ENCODE measurements at places on chromosomes 5 and 9. TPM values are rescaled to one million over a fixed set of nuclear protein-coding genes. Genes with fewer than 3 reads are reported as not detected.

The RASGRF2 gene
- 11.3 TPM for total RNA-seq

The SLC46A2 gene
- total RNA-seq = 2.4 TPM

The GHR gene
- 4.7 TPM for total RNA-seq

The SLCO6A1 gene
- 20.4 TPM for total RNA-seq

The PCSK1 gene
- total RNA-seq = 0.43 TPM

The SPATA6L gene
- 27.5 TPM for total RNA-seq

DNA sequence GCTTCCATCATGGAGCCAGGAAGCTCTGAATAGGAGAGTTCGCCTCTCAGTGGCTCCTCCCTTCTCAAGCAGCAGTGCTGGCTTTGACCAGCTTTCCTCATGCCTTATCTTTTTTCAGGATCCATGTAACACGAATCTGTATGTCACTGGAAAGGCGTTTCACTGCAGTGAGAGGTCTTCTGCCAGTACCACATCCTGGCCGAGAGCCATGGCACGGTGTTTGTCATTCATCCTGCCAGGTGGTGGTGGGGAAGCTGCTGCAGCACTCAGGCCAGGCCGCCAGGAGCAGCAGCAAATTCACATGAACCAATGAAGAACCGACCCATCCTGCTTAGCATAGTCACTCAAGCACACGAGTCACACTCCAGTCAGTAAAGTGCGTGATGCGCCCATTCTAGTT lies 179.0 kb downstream of the FANCC start:
- H3K27ac ChIP-seq = no peak overlapping the region
- no peaks in the 10 kb centered on the region for H3K27me3 ChIP-seq
- no peak overlapping the region for H3K4me3 ChIP-seq

DNA sequence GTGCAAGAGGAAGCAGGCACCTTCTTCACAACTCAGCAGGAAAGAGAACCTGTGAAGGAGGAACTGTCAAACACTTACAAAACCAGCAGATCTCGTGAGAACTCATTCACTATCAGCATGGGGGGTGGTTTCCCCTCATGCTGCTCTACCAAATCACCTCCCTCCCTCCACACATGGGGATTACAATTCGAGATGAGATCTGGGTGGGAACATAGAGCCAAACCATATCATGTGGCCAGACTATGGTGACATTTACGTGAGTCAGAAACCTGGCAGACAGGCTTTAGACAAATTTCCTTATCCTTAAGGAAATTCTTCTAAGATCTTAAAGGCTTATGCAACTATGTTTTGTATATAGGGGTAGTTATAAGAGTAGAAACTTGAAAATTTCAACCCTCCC lies 8.7 kb upstream of the AOPEP start:
- no peaks in the 10 kb centered on the region for H3K36me3 ChIP-seq
- H3K27ac ChIP-seq = no peak overlapping the region
- no peaks in the 10 kb centered on the region for H3K27me3 ChIP-seq
- no peak for DNase-seq
- H3K4me1 ChIP-seq = no peaks in the 10 kb centered on the region

GRCh38 chr5:58751222-58751837 lies 168.5 kb downstream of the RAB3C start:
- no peak overlapping the region for H3K4me3 ChIP-seq
- no peaks in the 10 kb centered on the region for H3K36me3 ChIP-seq
- no peak overlapping the region for H3K27ac ChIP-seq
- H3K27me3 ChIP-seq = no peaks in the 10 kb centered on the region

DNA sequence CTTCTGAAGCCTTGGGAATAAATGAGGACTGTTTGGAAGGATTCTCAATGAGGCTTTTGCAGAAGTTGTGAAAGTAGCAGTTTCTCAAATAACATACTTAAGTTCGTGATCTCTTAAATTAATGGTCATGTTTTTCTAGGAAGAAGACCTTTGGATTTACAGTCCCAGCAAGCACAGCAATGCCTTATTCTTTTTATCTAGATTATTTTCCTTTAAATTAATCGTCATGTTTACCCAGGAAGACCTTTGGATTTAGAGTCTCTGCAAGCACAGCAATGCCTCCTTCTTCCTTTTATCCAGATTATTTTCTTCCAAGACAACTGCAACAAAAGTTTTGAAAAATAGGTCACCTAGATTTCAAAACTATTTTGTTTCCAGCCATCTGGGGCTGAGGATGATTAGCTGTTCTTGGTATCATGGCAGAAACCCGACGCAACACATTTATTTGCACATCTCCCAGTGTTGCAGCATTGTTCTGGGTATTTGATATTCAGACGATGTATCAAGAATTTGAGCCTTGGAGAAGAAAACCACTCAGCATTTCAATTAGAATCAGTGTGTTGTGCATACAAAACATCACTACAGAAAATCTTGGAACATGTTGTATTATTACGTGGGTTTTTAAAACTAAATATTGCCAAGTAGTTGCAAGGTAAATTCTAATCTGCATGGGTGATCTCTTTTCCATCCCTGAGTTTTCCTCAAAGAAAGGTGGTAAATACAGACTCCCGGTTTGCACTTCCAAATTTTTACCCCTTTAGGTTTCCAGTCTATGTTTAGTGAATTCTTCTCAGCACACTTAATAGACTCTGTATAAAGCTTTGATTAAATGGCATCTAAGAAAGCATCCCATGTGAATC lies 50.9 kb downstream of the JAKMIP2 start:
- H3K4me3 ChIP-seq = no peak overlapping the region
- no peaks in the 10 kb centered on the region for H3K36me3 ChIP-seq
- DNase-seq = no peak
- H3K27me3 ChIP-seq = no peaks in the 10 kb centered on the region

DNA sequence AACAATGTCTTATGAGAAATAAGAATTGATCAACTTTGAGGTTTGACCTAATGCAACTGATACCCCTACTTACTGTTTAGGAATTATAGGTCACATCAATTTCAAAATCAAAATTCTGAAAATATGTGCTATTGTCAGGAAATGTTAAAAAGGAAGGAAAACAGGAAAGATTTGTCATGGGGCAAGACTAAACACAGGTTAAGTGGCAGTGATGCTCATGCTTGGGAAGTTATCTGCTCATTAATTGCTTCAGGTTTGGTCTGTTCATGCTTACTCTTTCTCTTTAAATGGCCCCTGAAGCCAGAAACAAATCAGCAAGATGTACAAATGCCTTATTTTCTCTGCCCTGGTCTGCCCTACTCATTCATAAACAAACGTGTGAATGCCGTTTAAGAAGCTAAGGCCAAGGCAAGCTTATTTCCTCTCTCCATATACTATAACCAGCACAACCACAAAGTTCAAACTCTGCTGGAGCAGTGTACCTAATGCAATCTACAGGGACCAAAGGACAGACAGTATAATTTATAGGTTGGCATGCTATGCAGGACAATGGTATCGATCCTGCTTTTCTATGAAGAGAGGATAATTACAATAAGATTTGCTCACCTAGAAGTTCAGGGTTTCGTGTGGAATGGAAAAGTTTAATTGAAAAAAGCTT lies 177.2 kb downstream of the GNAQ start:
- no peaks in the 10 kb centered on the region for H3K36me3 ChIP-seq
- H3K27ac ChIP-seq = no peak overlapping the region
- no peaks in the 10 kb centered on the region for H3K27me3 ChIP-seq
- peaks cover 12% of the 10 kb centered on the region for H3K4me1 ChIP-seq
- H3K4me3 ChIP-seq = no peak overlapping the region

- no peaks in the 10 kb centered on the region for H3K36me3 ChIP-seq
- H3K27ac ChIP-seq = no peak overlapping the region
- no peak overlapping the region for H3K4me3 ChIP-seq
- no peaks in the 10 kb centered on the region for H3K4me1 ChIP-seq
- H3K27me3 ChIP-seq = no peaks in the 10 kb centered on the region
- DNase-seq = no peak
Measured at GRCh38 chr5:27125856-27126255, 87.5 kb upstream of the CDH9 start.

- H3K4me3 ChIP-seq = no peak overlapping the region
- no peak overlapping the region for H3K27ac ChIP-seq
- H3K27me3 ChIP-seq = no peaks in the 10 kb centered on the region
- no peaks in the 10 kb centered on the region for H3K36me3 ChIP-seq
Measured at GRCh38 chr5:106094839-106095238, 1575.9 kb downstream of the EFNA5 start.

GRCh38 chr5:136518814-136519213 lies 153.5 kb upstream of the TRPC7 start:
- no peaks in the 10 kb centered on the region for H3K27me3 ChIP-seq
- H3K4me1 ChIP-seq = no peaks in the 10 kb centered on the region
- no peak for DNase-seq
- H3K27ac ChIP-seq = no peak overlapping the region

DNA sequence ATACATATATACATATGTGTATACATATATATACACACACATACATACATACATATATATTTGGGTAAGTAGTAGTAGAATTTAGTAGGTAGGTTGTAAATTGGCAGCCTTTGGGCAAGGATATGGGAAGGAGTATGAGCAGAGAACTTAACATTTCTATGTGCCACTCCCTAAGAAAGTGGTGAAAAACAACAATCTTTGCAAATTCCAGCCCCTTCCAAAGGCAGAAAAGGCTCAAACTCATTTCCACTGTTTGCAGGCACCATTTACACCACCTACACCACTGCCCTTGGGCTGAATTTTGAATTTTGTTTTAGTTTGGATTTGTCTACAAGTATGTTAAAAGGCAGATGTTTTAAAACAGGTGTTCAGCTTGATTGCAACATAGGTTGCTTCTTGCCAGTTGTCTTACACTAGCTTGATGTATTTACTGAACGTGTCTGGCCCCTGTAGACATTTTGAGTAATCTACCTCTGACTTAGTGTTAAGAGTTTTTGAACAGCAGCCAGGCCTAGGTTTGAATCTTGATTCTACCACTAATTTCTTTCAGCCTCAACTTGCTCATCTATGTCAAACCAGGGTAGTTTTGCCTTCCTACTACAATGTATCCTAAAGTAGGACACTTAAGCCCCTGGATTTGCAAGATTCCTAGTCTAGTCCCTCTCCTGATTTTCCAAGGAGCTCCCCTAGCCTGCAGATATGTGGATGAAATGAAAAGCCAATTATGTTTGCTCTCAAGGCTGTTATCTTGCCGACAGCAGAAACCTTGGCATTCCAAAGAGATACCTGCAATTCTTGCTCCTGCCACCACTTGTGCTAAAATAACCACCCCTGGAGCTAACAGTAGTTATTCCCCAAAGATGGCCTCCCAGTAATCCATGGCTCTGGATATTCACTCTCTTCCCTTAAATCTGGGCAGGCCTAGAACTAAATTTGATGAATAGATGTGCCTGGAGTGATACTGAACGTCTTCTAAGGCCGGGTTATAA lies 156.2 kb upstream of the SLC44A1 start:
- DNase-seq = no peak
- H3K36me3 ChIP-seq = no peaks in the 10 kb centered on the region
- H3K27me3 ChIP-seq = no peaks in the 10 kb centered on the region

- H3K27me3 ChIP-seq = no peaks in the 10 kb centered on the region
- H3K36me3 ChIP-seq = no peaks in the 10 kb centered on the region
- DNase-seq = no peak
- H3K27ac ChIP-seq = no peak overlapping the region
Measured at GRCh38 chr5:16312785-16313184, 133.2 kb upstream of the MARCHF11 start.

- H3K4me3 ChIP-seq = no peak overlapping the region
- H3K4me1 ChIP-seq = peaks cover 4% of the 10 kb centered on the region
- no peak for DNase-seq
- H3K27me3 ChIP-seq = no peaks in the 10 kb centered on the region
- no peak overlapping the region for H3K27ac ChIP-seq
- no peaks in the 10 kb centered on the region for H3K36me3 ChIP-seq
Measured at GRCh38 chr9:127344368-127345000, 52.5 kb upstream of the SLC2A8 start.

GRCh38 chr5:586751-587285 lies 25.3 kb upstream of the CEP72 start:
- no peak overlapping the region for H3K4me3 ChIP-seq
- H3K27ac ChIP-seq = no peak overlapping the region
- no peaks in the 10 kb centered on the region for H3K36me3 ChIP-seq
- H3K4me1 ChIP-seq = no peaks in the 10 kb centered on the region
- no peak for DNase-seq
- no peaks in the 10 kb centered on the region for H3K27me3 ChIP-seq

- no peaks in the 10 kb centered on the region for H3K36me3 ChIP-seq
- no peak for DNase-seq
- no peak overlapping the region for H3K4me3 ChIP-seq
- no peaks in the 10 kb centered on the region for H3K4me1 ChIP-seq
- H3K27me3 ChIP-seq = no peaks in the 10 kb centered on the region
Measured at GRCh38 chr9:78397454-78397853, 100.5 kb downstream of the PSAT1 start.

- no peak overlapping the region for H3K27ac ChIP-seq
- H3K4me3 ChIP-seq = no peak overlapping the region
- peaks cover 41% of the 10 kb centered on the region for H3K4me1 ChIP-seq
- no peaks in the 10 kb centered on the region for H3K27me3 ChIP-seq
Measured at GRCh38 chr5:74357827-74358226, 282.7 kb downstream of the ENC1 start.

DNA sequence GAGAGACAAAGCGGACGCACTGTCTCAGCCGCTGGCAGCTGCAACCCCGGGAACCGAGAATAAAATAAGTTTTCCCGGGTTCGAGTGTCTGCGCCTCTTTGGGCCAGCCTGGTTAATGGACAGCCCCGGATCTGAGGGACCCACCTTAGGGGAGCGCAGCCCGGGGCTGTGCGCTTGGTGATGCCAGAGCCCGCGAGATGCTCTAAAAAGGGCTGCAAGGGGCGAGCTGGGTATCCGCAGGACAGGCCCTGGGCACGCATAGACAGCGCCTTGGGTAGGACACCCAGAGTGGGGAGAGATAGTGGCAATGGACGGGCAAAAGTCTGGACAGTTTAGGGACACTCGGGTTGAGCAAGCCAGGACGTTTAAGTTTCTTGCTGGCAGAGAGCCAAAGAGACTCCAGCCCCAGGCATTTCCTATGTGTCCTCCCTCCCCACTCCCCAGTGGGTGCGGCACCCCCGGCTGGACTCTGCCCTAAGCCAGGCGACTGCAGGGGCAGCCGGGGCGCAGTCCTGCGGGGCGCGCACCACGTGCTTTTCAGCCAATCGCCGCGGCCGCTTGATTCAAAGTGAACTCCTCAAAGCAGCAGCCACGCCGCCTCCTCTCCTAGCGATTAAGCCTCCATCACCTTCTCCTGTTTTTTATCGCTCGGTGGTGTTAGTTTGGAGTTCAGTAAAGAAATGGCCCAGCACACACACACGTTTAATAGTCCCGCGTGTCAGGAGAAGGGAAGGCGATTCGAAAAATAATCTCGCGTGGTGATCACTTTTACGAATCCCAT lies 616 bp upstream of the ENC1 start:
- no peaks in the 10 kb centered on the region for H3K27me3 ChIP-seq
- no peaks in the 10 kb centered on the region for H3K36me3 ChIP-seq
- peak overlapping the region; percentile 91 for H3K27ac ChIP-seq

- H3K27me3 ChIP-seq = no peaks in the 10 kb centered on the region
- no peak overlapping the region for H3K27ac ChIP-seq
- no peak for DNase-seq
- H3K4me3 ChIP-seq = no peak overlapping the region
- H3K36me3 ChIP-seq = no peaks in the 10 kb centered on the region
Measured at GRCh38 chr9:75183306-75183705, 95.0 kb downstream of the OSTF1 start.

DNA sequence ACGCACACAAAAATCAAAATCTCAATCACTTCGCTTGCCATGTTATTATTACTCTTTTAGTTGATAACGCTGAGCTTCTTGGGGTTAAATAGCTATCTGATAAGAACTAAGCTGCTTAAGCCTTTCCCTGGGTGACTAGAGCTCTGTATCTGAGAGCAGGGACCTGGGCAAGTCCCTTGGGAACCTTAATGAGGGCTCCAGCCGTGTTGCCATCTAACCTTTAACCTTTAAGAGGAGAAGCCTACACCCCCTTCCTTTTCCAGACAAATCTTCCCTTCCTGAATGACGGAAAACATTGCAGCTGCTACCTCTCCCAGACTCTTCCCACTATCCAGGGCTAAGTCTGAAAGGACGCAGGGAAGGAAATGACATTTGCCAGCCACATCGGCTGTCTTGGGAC lies 216.5 kb upstream of the RAI14 start:
- no peaks in the 10 kb centered on the region for H3K27me3 ChIP-seq
- DNase-seq = no peak
- no peaks in the 10 kb centered on the region for H3K4me1 ChIP-seq
- no peak overlapping the region for H3K4me3 ChIP-seq
- no peak overlapping the region for H3K27ac ChIP-seq
